ENCODE measurements at places on chromosomes 2 and 18.

DNA sequence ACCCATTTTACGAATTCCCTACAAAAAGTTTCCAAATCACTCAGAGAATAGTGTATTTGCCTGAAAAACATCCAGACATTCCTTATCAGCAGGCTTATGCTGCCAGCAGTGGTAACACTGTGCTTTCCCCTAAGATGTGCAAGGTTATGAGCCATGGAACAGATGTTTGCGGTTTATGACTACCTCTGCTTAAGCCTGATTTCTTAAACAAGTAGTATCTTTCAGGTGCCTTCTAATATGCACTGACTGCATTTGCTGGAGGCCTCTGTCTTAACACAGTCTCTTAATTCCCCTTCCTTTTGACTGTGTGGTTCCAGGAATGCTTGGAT is 54.8 kb downstream of the CDC42EP3 start:
- DNase-seq, result no peak

GRCh38 chr2:21256006-21256405 is 132.2 kb downstream of the TDRD15 start:
- DNase-seq, result peak; percentile 20

DNA sequence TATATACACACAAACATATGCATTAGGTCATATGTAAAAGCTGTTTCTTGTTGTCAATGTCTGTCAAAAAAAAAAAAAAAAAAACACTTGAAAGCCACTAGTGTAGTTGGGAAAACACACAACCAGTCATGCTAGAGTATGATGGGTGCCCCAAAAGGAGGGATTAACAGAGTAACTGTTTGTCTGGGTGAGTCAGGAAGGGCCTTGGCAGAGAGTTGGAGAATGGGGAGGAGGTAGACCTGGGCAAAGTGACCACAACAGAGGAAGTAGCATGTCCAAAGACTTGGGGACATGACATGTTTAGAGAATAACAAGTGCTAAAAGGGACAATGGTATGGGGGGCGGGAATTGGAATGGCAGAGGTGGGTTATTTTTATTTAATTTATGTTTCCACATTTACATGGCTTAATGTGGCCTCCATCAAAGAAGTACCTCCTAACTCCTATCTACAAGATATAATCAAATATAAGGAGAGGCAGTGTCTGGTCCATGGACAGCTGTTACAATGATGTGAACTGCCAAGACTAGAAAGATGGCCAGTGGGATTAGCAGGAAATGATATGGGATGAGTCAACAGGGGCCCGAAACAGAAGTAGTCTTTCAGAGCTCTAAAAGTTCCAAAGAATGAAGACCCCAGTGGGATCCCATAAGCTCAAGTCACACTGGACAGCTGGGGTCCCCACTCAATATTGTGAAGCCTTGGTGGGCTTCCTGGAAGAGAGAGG is 99.9 kb upstream of the ZFP36L2 start:
- DNase-seq, result no peak

- no peak for DNase-seq
These were observed 309.3 kb upstream of the PIK3C3 start for GRCh38 chr18:41645589-41646360.

Measured in glomerular endothelial cell (primary cell).